ENCODE measurements at places on chromosomes 11 and 22.

- no peak for DNase-seq
Measured at GRCh38 chr22:44366372-44367300, 53.9 kb upstream of the SHISAL1 start.

DNA sequence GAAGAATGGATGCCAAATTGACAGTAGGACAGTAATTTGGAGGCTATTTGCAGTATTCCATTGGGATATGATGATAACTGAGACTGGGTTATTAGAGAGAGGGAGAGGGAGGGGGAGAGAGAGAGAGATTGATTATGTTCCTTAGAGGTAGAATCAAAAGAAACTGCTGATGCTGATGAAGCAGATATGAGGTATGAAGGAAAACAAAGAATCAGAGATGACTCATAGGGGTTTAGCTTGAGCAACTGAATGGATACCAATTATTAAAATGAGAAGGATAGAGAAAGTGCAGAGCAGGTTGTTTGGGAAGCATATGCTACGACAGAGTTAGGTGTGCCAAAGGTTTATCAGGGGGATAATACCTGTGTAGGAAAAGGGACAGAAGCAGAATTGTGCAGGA is 12.8 kb upstream of the NUCB2 start:
- DNase-seq, result no peak

DNA sequence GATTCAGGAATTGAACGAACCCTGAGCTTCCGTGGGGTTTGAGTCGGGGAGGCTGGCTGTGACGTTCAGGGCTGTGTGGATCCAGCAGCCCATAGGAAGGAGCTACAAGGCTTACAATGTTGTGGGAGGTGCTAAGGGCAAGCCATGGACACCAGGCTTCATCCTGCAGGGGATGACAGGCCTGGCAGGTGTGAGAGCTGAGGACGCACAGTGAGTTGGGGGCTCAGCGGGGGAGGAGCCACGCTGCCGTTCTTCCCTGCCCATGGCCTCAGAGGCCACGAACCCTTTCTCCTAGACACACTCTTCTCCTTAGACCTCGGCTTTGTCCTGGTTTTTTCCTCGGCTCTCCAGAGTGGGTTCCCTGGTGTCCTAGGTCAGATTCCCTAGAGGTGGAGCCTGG is 113.3 kb upstream of the SLC22A12 start:
- DNase-seq, result no peak

DNA sequence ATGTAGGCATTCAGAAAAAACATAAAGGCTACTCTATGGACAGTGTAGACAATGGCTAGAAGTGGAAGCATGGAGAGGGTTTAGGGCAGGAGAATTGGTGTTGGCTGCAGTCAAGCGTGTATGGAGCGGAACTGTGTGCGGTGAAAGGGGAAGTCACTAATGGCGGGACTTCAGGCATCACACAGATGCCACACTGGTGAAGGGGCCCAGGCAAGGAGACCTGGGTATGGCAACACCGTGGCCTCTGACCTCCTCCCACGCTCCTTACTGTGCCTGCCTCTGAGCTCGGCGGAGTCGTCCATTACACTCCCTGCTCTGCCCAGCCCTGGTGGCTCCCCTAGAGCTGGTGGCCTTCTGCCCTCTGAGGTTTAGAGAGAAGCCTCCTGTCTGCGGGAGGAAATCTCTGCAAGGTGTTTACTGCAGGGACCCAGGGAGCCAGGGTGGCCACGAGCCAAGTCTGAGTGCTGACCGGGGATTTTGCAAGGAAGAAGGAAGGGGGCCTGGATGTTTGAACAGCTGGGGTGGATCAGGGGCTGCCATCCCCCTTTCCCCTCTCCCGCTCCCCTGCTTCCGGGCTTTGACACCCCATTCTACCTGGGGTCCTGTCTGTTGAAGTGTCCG is 75.1 kb upstream of the TSPAN18 start:
- DNase-seq, result no peak

DNA sequence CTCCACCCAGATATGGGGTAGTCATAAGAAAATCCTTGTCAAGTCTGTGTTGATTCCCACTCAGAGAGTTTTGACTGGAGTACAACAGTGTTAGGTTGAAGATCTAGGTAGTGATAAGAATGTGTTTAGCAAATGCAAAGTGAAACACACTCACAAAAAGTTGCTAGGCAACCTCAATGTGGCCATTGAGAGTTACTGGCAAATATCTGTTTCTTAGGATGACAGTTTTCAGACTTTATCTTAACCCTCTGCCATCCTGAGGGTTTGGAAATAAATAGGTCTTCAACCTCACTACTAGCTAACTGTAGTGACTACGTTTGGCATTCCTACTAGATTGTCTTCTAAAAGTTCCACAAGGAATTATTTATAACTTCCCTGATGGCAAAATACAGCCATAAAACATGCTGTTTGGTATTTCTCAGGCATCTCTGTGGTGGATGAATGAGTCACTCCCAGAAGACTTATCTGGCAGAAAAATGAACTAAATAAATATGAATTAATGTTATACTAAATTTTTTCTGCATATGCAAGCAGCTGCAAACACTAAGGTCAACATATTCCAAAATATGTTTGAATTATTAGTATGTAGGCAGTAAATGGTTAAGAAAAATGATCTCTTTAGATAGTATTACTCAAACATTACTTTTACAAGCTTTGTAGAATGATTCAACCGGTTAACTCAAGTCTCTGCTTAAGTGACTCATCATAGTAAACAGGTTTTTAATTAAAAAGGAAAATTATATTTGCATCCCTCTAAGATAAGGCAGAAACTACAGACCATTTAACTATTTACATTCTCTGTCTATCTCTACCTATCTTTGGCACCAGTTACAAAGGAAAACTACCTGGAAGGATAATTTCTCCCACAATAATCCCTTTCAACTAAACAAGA is 17.1 kb upstream of the SYTL2 start:
- DNase-seq, result no peak

- DNase-seq, result no peak
Measured at GRCh38 chr22:50274311-50274710, 4.1 kb upstream of the MAPK11 start.

- no peak for DNase-seq
Measured at GRCh38 chr22:49865156-49865555, 11.5 kb downstream of the ZBED4 start.

DNA sequence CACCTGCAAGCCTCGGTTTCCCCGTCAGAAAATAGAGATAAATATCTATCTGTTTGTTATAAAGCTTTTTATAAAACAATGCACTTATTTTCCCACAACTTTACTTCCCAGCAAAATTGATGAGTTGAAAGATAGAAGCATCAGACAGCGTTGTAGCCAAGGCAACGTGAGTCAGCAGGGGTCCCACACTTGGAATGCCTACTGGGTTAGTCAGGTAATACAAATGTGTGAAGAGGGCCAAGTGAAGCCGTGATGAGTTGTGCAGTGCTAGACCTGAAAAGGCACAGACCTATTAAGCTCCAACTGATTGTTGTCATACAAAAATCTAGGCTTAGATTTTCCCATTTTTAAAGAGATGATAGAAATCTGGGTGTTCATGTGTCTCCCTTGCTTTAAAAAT is 118.7 kb downstream of the PGR start:
- peak; percentile 46 for DNase-seq

GRCh38 chr11:35152575-35152974 is 13.6 kb downstream of the CD44 start:
- no peak for DNase-seq

- no peak for DNase-seq
Measured at GRCh38 chr11:68940651-68941323, 37.1 kb downstream of the IGHMBP2 start.

GRCh38 chr11:93796441-93797231 is 12.6 kb downstream of the MED17 start:
- no peak for DNase-seq

GRCh38 chr11:57574061-57574460 is 6.6 kb upstream of the UBE2L6 start:
- DNase-seq, result no peak

GRCh38 chr11:43223026-43223425 is 88.8 kb upstream of the API5 start:
- no peak for DNase-seq

GRCh38 chr11:61361237-61361740 is 393 bp downstream of the CYB561A3 start:
- no peak for DNase-seq

DNA sequence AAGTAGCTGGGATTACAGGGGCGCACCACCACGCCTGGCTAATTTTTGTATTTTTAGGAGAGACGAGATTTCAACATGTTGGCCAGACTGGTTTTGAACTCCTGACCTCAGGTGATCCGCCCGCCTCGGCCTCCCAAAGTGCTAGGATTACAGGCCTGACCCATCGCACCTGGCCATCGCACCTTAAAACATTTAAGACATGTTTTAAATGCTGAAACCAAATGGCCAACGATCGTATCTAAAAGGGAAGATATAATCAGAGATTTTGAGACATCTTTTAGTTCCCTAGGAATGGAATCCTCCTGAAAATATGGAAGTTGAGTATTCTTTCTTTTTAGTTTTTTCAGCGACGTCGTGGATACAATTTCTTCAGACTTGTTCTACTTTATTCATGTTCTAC is 21.8 kb upstream of the APOBEC3A start:
- no peak for DNase-seq

GRCh38 chr22:43482318-43482625 is 70.5 kb downstream of the MPPED1 start:
- no peak for DNase-seq

- no peak for DNase-seq
Measured at GRCh38 chr11:27370374-27370773, 7.4 kb upstream of the CCDC34 start.

GRCh38 chr22:28894334-28894733 is 11.0 kb downstream of the ZNRF3 start:
- DNase-seq, result no peak

DNA sequence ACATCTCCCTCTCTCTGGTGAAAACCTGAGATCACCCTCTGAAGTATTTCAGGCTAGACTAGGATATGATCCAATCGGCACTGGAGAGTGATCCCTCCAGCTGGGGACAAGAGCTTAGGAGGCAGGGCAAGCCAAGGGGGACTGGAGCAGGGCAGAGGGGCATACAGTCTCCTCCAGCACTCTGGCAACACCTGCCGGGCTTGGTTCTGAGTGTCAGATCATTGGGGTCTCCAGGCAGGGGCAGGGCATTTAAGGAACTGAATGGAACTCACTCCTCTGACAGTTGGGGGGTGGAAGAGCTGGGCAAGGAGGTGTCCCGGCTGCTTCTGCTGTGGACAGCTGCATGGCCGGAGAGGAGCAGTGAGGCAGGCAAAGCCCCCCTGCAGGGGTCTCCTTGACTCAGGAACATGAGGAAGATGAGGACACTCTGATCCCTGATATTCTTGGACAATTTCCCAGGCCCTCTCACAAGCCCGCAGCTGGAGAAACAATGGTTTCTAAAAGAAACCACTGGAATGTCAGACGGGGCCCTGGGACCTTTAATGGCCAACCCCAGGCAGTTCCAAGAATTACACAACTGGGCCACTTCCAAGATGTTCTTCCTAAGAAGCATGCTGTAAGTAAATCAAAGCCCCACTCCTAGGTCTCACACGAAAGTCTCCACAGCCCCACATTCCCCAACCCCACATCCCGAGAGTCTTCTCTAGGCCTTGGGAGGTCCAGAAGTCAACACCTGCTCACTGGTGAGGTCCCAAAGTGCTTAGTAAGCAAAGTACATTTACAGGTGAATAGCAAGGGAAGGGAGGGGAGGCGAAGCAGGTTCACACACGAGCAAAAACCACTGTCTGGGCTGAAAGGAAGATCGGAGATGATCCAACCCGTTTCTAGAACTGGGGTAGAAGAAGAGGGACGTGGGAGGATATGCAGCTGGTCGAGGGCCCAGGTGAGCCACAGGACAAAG is 1.2 kb upstream of the CCDC86 start:
- DNase-seq, result no peak

DNA sequence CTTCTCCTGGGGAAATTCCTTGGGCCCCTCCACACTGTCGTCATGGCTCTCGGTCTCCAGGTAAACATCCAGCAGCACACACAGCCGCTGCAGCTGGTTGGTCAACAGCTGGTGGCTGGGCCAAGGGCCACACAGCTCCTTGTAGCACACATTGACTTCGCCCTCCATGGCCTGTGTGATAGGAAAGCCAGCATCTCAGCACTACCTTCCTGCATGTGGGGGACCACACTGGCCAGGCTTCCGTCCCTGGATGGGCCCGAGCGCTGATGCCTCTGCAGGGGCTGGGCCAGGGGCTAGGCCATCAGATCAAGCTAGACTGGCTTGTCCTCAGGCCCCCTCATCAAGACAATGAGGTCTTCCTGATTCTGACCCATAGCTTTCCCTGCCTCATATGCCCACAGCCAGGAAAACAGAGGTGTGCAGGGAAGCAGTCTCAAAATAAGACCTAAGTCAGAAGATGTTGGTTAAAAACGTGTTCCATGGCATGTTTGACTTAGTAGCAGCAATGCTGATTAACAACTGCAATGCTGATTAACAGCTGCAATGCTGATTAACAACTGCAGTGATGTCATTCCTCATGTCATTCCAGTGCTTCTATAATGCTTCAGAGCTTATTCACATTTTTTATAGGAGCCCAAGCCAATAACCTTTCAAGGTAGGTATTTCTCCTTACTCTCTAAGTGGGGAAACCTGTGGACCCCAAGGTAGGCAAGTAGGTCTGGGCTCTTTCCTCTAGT is 31.3 kb downstream of the NEFH start:
- no peak for DNase-seq

GRCh38 chr11:62324731-62325556 is 12.3 kb upstream of the ASRGL1 start:
- peak; percentile 89 for DNase-seq

GRCh38 chr11:68146704-68147474 is 25.7 kb upstream of the CHKA start:
- DNase-seq, result no peak

GRCh38 chr11:43537833-43538615 is 142.5 kb upstream of the HSD17B12 start:
- DNase-seq, result no peak

GRCh38 chr22:38153821-38154562 is 27.6 kb downstream of the PLA2G6 start:
- DNase-seq, result peak; percentile 29

Measured in H9 (cell line).